ENCODE measurements at places on chromosomes 1 and 21.

DNA sequence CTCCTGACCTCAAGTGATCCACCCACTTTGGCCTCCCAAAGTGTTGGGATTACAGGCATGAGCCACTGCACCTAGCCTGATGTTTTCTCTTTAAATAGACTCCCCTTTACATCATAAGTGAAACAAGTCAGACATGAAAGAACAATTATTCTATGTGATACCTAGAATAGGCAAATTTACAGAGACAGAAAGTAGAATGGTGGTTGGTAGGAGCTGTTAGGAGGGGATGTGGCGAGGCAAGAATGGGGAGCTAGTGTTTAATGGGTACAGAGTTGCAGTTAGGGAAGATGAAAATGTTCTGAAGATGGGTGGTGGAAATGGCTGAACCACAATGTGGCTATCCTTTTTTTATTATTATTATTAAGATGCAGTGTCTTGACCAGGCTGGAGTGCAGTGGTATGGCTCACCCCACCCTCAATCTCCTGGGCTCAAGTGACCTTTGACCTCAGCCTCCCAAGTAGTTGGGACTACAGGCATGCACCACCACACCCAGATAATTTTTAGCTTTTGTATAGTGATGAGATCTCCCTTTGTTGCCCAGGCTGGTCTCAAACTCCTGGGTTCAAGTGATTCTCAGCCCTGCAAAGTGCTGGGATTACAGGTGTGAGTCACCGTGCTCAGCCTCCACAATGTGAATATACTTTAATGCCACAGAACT lies 28.4 kb downstream of the ELF3 start:
- no peak for DNase-seq

GRCh38 chr1:163063143-163063542 lies 6.0 kb upstream of the RGS4 start:
- no peak for DNase-seq

GRCh38 chr1:27403065-27403726 lies 10.8 kb downstream of the GPR3 start:
- no peak for DNase-seq

DNA sequence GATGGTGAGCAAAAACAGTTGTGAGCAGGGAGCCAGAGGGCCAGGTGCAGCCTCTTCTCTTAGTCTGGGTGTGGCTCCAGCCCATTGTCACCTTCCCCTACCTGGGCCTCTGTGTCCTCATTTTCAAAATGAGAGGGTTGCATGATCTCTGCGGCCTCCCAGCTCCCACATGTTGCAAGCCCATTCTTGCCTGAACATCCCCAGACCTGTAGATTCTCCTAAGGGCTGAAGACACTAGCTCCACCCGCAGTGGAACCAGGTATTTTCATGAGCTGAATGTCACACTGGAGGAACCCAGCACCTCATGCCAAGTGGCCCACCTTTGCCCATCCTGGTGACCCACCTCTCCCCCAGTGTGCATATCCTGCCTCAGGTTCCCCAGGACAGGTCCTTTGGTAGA lies 12.3 kb downstream of the IKBKE start:
- DNase-seq = no peak

- DNase-seq = no peak
Observed at GRCh38 chr1:44743211-44743610, 3.6 kb downstream of the KIF2C start.

All from NCI-H1048 (cell line).